ENCODE measurements at places on chromosomes 5 and 9. TPM values are rescaled to one million over a fixed set of nuclear protein-coding genes. Genes with fewer than 3 reads are reported as not detected.

The PCDHB3 gene
- 0.02 TPM for total RNA-seq

The IL17B gene
- not detected for total RNA-seq

The BTNL3 gene
- total RNA-seq, result not detected

The SHOC1 gene
- total RNA-seq, result not detected

The SPINK6 gene
- total RNA-seq, result 0.26 TPM

The NRG2 gene
- 1.7 TPM for total RNA-seq

The PCDHB12 gene
- total RNA-seq, result not detected

The ARHGEF39 gene
- total RNA-seq, result 15.4 TPM

The FIBCD1 gene
- 14.4 TPM for total RNA-seq

All from A549 treated with CpdA at 1 μM for 4 hours (cell line).